ENCODE measurements at places on chromosomes 1 and 21.

- DNase-seq: no peak
These were observed 48.7 kb downstream of the NTMT2 start for GRCh38 chr1:170194451-170194850.

- DNase-seq: no peak
These were observed 76.7 kb downstream of the SSBP3 start for GRCh38 chr1:54329312-54330003.

GRCh38 chr1:31788825-31789256 is 24.7 kb upstream of the ADGRB2 start:
- DNase-seq: no peak

- DNase-seq: no peak
These were observed 895 bp upstream of the UBR4 start for GRCh38 chr1:19210772-19211549.

DNA sequence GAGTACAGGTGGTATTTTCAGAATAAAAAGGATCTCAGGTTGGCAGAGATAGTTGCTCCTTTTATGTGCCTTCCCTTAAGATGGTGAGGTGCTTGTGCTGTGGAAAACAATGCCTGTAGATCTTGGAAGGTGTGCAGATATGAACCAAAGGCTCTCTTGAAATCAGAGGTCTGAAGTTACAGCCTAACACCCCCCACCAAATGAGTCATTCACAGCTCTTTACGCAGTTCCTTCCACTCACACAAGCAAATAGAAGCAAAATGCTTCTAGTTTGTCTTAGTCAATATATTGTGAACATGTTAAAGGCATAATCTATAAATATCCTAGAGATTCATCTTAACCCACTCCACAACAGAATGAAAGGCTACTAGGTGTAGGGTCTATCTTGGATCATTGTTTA is 128.9 kb upstream of the NR5A2 start:
- no peak for DNase-seq

DNA sequence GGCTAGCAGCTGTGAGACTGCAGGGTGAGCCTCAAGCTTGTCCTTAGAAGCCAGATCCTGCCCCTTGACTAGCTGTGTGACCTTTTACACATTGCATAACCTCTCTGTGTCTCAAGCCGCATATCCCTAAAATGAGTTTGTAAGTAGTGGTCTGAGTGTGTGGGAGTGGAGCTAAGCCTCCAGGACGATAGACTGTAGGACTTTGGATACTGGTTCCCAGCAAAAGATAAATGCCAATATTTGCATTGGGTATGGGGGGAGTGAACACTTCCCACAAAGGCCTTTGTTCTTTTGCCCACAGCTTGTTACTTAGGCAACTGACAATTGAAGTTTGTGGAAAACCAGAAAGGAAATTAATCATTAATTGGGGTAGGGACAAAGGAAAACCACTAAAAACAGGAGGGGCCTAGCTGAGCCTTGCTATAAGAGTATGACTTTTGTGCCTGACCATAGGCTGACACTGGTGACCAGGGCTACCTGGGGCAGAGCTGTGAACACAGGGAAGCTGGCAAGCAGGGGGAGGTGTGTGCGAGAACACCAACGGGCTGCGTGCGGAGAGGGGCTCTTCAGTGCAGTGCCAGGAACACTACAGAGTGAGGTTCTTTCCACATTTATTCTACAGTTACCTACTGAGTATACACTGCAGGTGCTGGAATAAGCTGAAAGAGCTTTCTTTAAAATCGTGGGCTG is 102.4 kb upstream of the ETV3 start:
- no peak for DNase-seq

DNA sequence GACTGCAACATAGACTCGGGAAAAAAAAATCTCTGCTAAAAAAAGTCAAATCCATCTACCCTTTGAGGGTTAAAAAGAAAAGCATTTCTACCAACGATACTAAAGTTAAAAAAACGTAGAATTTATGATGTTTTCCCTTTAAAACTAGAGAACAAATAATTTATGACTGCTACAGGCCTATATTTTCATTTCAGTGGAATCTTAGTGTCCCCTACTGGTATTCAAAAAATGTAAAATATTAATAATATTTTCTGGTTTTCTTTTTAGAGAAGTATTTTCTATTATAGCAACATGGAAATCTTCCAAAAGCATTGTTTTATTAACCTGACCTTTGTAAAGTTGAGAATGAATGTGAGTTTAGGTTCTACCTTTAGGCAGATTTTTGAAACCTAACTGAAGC is 1582.2 kb downstream of the MRPL39 start:
- no peak for DNase-seq

DNA sequence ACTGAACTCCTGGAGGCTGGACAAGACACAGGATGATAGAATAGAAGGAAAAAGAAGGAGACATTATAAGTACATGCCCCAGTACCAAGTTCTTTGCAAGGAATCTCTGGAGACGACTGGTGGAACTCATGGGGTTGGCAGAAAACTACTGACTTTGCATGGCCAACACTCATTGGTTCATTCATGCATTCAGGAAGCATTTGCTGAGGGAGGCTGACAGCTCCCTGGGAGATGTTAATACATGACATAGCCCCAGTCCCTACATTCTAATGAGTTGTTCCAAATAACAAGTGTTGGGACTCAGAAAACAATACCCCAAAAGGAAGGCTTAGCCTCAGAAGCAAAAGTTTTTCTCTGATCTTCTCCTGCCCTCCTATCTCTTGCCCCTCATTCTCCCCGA is 172.8 kb upstream of the IRF2BP2 start:
- no peak for DNase-seq

GRCh38 chr1:97827887-97828286 is 92.9 kb downstream of the DPYD start:
- no peak for DNase-seq

GRCh38 chr1:114702737-114703136 is 7.4 kb upstream of the AMPD1 start:
- no peak for DNase-seq
